Activated CD8-positive, alpha-beta memory T cell treated with anti-CD3 and anti-CD28 coated beads for 24 hours (primary cell): ENCODE measurements at places on chromosomes 12 and 14.

DNA sequence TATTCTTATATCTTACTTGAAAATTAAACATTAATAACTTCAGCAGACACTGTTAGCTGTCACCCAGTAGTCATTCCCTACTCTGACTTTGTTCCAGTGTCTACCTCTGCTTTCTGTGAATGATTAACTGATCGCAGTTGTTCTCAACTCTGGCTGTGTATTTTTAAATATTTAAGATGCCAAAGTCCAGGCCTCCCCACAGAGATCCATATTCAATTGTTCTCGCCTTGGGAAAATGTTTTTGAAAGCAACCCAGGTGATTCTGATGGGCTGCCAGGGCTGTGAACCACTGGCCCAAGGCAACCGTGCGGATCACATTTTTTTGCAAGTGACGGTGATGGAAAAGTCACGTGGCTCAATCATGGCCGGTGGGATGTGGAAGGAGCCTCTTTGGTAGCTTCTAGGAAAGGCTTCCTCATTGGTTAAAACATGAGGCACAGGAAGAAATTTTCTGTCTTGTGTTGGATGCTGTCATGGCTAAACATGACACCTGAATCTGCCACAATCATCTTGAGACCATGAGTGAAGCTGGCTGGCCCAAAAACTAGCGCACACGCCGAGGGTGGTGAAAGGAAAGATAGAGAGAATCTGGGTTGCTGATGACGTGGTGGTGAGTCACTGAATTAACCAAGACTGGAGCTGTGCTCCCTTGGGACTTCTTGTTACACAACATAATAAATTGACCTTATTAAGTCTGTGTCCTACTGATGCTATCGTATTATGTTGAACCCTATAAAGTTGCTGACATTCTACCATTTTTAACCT, 37.2 kb downstream of the RDH12 start:
- no peak for DNase-seq

DNA sequence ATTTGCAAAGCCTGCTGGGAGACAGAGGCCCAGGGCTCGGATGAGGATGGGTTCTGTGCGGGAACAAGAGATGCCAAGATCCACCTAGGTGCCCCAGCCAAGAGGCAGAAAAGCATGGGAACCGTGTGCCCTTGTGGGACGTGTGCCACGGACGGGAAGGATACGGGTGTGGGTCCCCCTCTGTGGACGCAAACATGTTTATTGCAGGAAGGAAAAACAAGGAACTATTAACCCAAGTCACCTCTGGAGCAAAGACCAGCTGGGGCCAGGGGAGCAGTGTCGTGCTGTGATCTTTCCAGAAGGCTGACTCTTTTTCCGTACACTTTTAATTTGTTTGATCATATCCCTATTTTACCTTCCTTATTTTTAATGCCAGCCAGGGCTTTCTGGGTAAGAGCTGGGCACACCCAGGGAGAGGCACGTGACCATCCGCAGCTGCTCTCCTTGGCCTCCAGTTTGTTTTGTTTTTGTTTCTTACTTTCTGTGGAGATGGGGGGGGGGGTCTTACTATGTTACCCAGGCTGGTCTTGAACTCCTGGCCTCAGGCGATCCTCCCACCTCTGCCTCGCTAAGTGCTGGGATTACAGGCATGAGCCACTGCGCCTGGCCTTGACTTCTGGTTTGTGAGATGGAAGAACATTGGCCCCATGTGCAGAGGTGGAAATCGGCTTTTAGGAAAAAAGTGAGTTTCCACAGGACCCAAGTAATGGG, 20.7 kb downstream of the SCARB1 start:
- DNase-seq = no peak

- peak; percentile 62 for DNase-seq
Measured at GRCh38 chr12:21301-22189, 45.0 kb upstream of the IQSEC3 start.

DNA sequence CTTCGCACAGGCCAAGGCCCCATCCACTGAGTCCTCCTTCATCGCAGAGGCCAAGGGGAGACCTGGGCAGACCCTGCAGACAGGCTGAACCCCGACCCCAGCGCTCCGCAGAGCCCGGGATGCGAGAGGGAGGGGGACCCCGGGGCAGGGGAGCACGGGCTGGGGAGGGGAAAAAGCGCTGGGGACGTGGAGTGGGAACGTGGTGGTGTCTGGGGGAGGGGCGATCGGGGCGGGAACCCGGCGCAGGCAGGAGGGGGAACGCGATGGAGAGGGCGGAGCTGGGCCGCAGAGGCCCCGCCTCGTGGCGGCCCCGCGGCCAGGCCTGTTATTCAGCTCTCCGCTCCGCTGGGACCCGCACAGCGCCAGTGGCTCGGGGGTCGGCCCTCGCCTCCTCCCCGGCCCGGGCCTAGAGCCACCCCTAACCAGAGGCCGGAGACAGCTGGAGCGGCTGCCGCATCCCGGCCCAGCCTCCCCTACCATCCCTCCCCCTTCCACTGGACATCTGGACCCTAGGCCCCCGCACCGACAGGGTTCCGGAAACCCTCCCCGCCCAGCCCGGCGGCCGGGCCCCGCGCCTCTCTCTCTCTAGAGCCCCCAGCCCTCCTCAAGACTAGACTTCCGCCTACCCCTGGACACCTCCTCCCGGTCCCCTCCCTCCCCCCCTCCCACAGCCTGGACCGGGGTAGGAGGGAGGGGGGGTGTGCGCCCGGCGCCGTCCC, at the start of gene ARHGEF25:
ARHGEF25 (plus strand) TSS at position 328 of the 719 bp plus-strand sequence. CDS start 460 bp downstream, outside the sequence.
- DNase-seq = peak; percentile 81

GRCh38 chr12:116382686-116383530, 105.4 kb upstream of the MED13L start:
- no peak for DNase-seq

GRCh38 chr12:67662910-67663538, 14.5 kb downstream of the DYRK2 start:
- no peak for DNase-seq

- no peak for DNase-seq
Measured at GRCh38 chr14:61891810-61892209, 129.6 kb downstream of the SNAPC1 start.

GRCh38 chr12:131747276-131748177, 36.6 kb downstream of the SFSWAP start:
- DNase-seq = no peak

- DNase-seq = peak; percentile 86
Measured at GRCh38 chr12:49296034-49296835, 1.3 kb downstream of the PRPH start.

GRCh38 chr14:93040982-93041381, 74.7 kb downstream of the ITPK1 start:
- DNase-seq = no peak

GRCh38 chr14:65476273-65476941, 63.9 kb downstream of the FUT8 start:
- no peak for DNase-seq

DNA sequence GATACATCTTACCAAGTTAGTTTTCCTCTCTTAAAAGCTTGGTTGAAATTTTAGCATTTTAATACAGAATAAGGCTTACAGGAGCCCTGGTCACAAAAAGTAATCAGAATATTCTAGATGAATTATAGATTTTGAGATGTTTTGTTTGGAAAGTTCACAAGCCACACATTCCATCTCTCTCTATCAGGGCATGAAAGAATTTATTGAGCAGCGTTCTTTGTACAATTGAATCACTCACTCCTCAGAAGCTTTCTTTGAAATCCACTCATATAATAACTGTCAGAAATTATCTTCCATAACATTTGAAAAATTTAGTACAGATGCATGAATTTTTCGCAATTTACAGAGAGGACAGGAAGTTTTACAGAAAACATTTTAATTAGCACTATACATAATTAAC, 938.6 kb upstream of the MDGA2 start:
- DNase-seq = no peak

DNA sequence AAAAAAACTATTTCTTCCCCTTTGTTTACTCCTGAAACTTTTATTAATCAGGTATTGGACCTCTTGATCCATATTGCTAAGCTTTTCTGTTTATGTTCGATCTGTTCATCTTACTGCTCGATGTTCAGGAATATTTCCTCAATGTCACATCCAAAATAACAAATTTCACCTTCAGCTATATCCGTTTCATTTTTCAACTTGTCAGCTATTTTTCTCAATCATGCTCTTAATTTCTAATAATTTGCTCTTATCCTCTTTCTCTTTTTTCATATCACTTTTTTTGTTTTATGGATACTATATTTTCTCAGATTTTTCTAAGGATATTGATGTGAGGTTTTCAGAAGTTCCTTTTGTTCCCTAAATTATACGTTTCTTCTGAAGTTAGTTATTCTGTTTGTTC, 29.8 kb downstream of the SLC38A4 start:
- no peak for DNase-seq

- DNase-seq = no peak
Measured at GRCh38 chr14:39974036-39974435, 541.8 kb upstream of the FBXO33 start.

- DNase-seq = no peak
Measured at GRCh38 chr12:2960996-2961616, 1.9 kb downstream of the TEAD4 start.

DNA sequence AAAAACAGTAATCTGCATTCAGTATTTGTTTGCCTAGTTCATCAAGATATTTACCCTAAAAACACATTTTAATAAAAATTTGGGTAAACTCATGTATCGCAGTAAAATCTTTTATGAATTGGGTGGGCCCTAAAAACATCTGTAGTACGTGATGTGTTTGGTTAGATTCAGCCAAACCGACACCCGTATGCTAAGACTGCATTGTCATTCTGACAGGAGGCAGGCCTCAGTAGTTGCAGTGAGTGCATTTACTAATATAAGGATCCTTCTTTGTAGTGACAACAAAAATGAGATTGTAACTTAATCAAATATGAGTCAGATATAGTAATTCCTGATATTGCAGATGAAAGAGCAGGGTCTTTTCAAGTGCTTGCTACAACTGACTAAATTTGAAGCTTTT, 191.8 kb downstream of the SLC16A7 start:
- no peak for DNase-seq

DNA sequence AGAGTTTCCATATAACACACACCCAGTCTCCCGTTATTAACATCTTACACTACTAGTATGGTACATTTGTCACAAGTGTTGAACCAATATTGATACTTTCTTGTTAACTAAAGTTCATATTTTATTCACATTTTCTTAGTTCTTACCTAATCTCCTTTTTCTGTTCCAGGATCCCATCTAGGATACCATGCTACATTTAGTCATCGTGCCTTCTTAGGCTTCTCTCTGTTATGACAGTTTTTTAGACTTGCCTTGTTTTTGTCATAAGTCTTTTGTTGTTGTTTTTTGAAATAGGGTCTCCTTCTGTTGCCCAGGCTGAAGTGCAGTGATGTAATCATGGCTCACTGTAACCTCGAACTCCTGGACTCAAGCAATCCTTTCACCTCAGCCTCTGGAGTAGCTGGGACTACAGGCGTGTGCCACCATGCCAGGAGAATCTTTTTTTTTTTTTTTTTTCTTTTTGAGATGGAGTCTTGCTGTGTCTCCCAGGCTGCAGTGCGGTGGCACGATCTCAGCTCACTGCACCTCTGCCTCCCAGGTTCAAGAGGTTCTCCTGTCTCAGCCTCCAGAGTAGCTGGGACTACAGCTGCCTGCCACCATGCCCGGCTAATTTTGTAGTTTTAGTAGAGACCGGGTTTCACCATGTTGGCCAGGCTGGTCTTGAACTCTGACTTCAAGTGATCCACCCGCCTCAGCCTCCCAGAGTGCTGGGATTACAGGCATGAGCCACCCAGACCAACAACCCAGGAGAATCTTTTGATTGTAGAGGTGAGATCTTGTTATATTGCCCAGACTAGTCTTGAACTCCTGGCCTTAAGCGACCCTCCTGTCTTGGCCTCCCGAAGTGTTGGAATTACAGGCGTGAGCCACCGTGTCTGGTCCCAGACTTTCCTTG, 59.1 kb upstream of the HECTD1 start:
- no peak for DNase-seq

- DNase-seq = no peak
Measured at GRCh38 chr12:64181430-64182291, 40.4 kb downstream of the KICS2 start.

GRCh38 chr12:42802785-42803189, 213.2 kb upstream of the PRICKLE1 start:
- DNase-seq = no peak

DNA sequence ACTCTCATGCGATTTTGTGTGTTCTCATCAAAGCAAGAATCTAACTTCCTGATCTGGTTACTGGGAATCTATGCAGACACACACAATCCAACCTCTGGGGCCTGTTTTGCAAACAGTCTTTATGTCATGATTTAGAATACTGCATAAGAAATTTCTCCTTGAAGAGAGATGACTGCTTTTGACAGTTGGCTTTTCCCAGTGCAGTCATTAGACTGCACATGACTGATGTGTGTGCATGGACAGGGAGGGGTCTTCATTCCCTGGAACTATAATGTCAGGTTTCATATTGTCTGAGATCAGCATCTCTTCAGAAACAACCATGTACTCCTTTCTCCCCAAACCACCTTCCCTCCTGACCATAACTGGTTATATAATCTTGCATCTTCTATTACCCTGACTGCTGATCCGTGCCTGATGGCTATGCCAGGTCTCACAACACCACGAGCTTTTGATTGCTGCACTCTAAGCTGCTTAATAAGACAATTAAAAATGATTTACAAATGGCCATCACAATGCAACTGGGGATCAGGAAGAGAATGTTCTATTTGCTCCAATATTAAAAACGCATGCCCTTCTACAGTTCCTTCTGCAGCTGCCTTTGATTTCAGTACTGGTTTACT, 995.4 kb downstream of the NRXN3 start:
- no peak for DNase-seq

- no peak for DNase-seq
Measured at GRCh38 chr14:30527196-30527595, 31.8 kb upstream of the G2E3 start.

GRCh38 chr14:35932136-35932535, 106.0 kb downstream of the BRMS1L start:
- DNase-seq = no peak

GRCh38 chr12:22499445-22499844, 44.9 kb downstream of the C2CD5 start:
- DNase-seq = no peak

GRCh38 chr14:55329999-55330710, 58.9 kb downstream of the FBXO34 start:
- DNase-seq = no peak

- DNase-seq = no peak
Measured at GRCh38 chr14:89408907-89409700, 7.9 kb downstream of the FOXN3 start.

DNA sequence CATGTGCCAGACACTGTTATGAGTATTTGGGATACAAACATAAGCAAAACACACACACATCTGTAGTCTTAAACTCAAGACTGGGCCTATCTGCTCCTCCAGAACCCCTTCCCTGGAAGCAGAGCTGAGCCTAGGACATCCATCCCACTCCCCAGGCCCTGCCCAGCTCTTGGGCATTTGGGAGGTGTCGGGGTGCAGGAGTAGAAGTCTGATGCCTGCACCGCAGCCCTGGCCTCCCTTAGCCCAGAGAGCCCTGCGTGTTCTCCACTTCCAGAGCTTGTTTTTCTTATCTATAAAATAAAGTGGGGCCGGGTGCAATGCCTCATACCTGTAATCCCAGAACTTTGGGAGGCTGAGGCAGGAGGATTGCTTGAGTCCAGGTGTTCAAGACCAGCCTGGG, 11.7 kb downstream of the HSP90AA1 start:
- DNase-seq = no peak
